ENCODE measurements at places on chromosomes 4 and X. TPM values are rescaled to one million over a fixed set of nuclear protein-coding genes. Genes with fewer than 3 reads are reported as not detected.

The USP17L26 gene
- not detected for total RNA-seq

The PCDH18 gene
- total RNA-seq: 0.34 TPM

The RGS12 gene
- 39.3 TPM for total RNA-seq

The EGF gene
- 0.33 TPM for total RNA-seq

The WFS1 gene
- total RNA-seq: 62.2 TPM

The PPEF2 gene
- total RNA-seq: not detected

The DDX60 gene
- total RNA-seq: 18.9 TPM

The CLTRN gene
- total RNA-seq: under 0.01 TPM

The PABPC5 gene
- total RNA-seq: 1.7 TPM

The TLR3 gene
- total RNA-seq: 0.60 TPM

The DSPP gene
- total RNA-seq: not detected

The TBC1D9 gene
- total RNA-seq: 51.6 TPM

The PHKA2 gene
- 7.8 TPM for total RNA-seq

The SSX2B gene
- not detected for total RNA-seq

The BTC gene
- not detected for total RNA-seq

The TCEAL5 gene
- not detected for total RNA-seq

The FGF5 gene
- total RNA-seq: 0.09 TPM

The TMEM271 gene
- not detected for total RNA-seq

The ZCCHC18 gene
- total RNA-seq: 0.98 TPM

The SYP gene
- 0.17 TPM for total RNA-seq

The FAM9C gene
- total RNA-seq: not detected

The AMOT gene
- total RNA-seq: 9.7 TPM

The RPS6KA6 gene
- total RNA-seq: 0.54 TPM

The ANKRD17 gene
- 49.4 TPM for total RNA-seq

The CORIN gene
- under 0.01 TPM for total RNA-seq

The HPGDS gene
- not detected for total RNA-seq
